CD14-positive monocyte (primary cell): ENCODE measurements at places on chromosomes 2 and 18.

DNA sequence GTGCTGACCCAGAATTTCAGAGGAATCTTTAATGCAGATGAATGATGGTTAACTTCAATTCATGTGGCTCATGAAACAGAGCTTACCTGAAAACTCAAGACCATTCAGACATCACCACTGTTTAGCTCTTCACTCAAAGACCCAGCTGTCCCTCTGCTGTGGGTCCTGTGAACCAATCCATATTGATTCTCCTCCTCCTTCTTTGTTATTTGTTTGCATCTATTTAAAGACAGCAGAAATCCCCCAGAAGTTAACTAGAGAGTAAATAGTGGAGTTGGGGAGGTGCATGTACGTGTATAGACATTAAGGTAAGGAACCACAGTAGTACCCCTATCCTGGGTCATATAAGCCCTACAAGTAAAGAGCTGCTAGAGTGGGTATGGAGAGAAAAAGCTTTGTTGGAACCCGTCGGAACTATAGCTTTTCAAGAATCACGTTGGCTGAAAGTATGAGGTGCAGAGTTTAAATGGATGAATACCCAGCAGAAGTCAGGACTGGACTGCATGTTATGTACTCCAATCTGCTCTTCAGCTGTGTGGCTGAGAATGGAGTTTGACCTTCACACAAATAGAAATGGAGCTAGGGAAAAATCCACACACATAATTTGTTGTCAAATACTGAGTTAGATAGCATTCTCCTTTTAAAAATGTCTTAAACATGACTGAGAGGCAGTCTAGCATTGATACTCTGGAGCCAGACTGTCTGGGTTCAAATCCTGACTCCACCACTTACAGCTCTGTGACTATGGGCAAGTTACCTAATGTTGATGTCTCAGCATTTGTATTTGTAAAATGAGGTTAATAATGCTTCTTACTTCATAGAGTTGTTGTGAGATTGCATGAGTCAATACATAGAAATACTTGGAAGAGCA, 81.7 kb upstream of the HK2 start:
- DNase-seq: no peak

DNA sequence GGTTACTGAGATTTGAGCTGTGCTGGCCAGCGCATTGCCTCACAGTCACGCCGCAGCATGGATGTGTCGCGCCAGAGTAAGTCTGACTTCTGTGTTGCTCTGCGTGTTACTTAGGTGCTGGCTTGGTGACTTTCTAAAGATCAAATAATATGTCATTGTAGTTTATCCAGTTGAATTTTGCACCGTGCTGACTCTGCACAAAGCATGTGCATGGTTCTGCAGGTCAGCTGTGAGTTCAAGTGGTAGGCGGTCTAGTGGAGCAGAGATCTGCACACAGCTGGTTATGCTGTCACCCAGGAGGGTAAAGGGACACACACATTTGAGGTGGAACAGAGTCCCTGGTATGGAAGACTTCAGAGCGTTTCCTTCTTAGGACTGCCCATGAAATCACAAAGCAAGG, 105.1 kb downstream of the CEP192 start:
- no peak for DNase-seq

- no peak for DNase-seq
These were observed 89.6 kb downstream of the NR4A2 start for GRCh38 chr2:156242874-156243273.

GRCh38 chr2:122531290-122532071, 776.0 kb downstream of the TSN start:
- no peak for DNase-seq

- no peak for DNase-seq
These were observed 709.1 kb upstream of the CHAC2 start for GRCh38 chr2:53058526-53058925.

DNA sequence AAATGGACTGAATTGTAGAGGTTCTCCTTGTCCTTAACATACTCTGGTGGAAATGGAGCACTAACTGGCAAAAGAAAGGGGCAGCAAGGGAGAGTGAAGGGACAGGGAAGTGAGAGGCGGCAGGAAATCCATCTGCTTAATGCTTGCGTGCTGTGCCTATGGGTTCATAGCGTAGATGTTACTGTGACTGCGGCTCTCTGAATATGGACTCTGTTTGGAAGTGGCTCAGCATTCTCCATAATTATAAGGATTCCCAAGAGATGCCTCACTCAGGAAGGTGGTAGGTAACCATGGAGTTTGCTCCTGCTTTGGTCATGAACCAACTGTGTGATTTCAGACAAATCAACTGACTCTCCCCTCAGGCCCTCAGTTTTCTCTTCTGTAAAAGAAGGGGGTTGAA, 50.0 kb downstream of the MYO3B start:
- DNase-seq: no peak
